Hematopoietic multipotent progenitor cell treated with erythropoietin and hydrocortisone succinate and interleukin-3 and kit ligand, for 17 days (in vitro differentiated cells): ENCODE measurements at places on chromosomes 5 and 9.

DNA sequence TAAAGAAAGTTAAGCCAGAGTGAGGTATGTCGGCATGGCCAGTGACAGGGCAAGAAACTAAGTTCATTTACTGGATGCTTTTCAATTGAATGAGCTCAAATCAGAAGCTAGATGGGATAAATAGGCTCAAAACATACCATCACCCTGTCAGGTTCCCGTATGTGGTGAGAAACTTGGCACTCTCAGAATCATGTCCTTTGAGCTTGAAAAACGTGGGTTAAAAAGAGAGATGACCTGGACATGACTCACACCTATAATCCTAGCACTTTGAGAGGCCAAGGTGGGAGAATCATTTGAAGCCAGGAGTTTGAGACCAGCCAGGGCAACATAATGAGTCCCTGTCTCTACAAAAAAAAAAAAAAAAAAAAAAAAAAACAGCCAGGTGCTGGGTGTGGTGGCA lies 121.7 kb upstream of the RGMB start:
- DNase-seq, result no peak

DNA sequence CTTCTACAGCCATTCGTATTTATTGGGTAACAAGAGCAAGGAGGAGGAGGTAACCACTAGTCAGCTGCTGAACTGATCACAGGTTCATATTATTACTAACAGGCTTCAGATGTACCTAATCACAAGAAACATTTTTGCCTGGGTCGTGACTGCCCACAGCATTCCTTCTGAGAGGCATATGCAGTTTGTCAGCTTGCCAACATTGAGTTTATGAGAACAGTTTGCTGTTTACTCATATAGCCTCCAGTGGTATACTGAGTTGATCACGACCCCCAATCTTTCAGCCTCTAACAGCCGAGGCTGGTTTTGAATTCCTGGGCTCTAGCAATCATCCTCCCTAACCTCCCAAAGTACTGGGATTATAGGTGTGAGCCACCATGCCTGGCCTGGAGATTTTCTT lies 693.6 kb downstream of the TLE1 start:
- no peak for DNase-seq

DNA sequence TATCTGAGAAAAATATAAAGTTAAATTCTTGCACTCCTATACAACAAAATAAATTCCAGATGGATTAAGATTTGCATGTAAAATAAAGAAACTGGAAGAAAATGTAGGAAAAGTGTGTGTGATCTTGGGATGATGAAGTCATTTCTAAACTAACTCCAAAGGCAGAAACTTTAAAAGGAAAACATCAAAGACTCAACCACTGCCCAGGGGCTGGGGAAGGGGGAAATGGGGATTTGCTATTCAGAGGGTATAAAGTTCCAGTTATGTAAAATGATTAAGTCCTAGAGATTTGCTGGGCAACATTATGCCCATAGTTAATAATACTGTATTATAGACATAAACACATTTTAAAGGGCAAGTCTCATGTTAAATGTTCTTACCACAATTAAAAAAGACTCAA lies 254.5 kb downstream of the DEPDC1B start:
- no peak for DNase-seq

DNA sequence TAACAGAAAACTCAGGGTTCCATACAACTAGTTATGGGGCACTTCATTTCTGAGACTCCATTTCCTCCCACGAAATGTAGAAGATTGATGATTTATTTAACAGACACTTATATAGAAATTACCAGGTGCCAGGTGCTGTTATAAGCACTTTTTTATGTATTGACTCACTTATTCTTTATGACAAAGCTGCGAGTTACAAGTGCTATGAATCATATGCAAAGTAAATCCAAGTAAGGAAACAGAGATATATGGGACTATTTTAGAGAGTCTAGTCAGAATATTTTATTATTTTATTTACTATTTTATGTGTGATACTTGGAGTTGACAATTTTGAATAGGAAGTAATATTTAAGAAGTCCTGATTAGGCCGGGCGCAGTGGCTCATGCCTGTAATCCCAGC lies 822.8 kb upstream of the C9orf72 start:
- no peak for DNase-seq

GRCh38 chr5:111016801-111017200 lies 54.7 kb upstream of the TSLP start:
- no peak for DNase-seq
